Nucleus accumbens (tissue), 56 donors: ENCODE measurements at places on chromosomes 11 and 22.

DNA sequence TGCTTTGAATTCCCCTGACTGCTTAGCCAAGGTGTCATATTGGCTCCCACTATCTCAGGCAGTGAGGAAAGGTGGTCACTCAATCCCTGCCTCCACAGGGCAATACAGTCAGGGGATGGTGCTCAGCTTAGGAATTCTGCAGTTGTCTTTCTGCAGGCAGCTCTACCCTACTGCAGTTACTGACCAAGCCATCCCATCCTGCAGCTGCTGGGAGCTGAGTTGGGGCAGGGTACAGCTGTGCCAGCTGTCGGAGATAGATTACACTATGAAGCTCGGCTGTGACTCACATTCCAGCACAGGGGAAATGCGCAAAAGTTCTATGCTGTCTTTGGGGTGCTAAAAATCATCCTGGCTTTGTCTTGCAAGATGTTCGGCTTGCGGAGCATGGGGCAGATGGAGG is 4.4 kb upstream of the DAGLA start:
- DNase-seq: no peak

GRCh38 chr11:119479685-119480275 is 56.8 kb upstream of the THY1 start:
- DNase-seq: no peak

DNA sequence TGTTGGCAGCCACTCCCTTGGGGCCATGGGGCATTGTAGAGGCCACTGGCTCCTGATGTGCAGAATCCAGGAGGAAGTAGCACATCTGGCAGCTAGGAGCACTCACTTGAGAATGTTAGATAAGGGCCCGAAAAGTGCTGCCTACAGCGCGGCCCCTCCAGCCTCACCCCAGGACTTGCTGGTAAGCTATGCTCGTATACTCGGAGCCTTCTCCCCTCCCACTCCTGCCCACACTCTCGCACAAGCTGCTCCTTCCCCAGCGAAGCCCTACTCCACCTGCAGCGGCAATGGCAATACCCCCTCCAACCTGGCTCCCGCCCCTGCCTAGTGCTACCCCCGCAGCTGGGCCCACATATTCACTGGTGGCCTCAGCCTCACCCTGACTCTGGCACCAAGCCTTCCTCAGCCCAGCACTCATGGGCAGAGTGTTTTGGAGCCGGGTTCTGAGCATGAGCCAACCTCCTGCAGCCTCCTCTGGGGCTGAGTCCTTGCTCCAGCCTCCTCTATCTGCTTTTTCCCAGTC is 47.7 kb downstream of the PDE2A start:
- DNase-seq: no peak

DNA sequence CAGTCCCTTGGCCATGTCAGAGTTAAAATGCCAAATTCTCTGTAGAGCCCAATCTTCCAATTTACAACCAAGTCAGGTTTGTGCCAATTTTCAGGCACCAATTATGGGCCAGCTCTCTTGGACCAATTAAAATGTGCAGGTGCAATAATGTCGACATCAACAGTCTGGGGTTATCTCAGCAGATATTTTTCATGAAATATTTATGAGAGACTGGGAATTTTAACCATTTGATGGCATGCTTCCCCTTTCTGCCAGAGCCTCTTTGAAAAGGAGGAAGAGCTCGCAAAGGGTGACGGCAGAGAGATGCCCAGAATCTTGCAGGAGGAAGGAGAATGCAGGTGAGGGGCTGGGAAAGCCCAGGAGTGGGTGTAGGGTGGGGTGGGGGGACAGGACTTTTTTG is 100.8 kb upstream of the SYT13 start:
- no peak for DNase-seq

DNA sequence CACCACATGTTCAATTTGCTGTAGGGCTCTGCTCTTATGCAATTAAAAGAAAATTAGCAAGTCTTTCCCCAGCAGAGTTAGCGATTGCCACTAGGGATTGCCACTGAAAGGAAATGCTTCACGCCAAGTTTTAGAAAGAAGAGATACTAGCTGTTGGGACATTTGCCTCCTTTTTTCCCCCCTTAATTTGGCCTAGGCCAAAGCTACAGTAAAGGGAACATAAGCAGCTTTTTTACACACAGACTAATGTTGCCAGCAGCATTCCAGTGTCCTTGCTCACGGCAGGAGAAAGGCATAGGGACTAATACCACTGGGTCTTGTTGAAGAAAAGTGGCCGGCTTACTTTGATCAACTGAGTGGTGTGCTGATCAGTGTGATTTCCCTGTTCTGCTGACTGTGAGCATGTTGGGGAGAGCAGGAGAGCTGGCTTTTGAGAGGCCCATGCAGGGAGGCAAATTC is 71.2 kb downstream of the PHF21A start:
- DNase-seq: no peak

DNA sequence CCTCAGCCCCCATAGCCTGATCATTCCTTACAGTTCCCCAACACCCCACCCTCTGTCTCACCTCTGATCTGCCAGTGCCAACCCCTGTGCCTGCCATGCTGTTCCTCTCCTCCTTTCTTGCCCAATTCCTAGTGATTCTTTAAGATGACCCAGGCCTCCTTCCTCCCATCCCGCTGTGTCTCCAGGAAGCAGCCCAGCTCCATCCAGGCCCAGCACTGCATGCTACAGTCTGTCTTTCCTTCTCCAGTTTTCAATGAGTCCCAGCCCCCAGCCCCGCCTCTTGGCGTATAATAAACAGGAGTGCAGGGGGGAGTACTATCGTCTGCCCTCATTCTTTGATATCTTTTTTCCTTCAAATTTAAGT is 12.3 kb downstream of the LTBP3 start:
- DNase-seq: no peak

GRCh38 chr22:45581549-45582080 is 78.9 kb downstream of the FBLN1 start:
- no peak for DNase-seq

DNA sequence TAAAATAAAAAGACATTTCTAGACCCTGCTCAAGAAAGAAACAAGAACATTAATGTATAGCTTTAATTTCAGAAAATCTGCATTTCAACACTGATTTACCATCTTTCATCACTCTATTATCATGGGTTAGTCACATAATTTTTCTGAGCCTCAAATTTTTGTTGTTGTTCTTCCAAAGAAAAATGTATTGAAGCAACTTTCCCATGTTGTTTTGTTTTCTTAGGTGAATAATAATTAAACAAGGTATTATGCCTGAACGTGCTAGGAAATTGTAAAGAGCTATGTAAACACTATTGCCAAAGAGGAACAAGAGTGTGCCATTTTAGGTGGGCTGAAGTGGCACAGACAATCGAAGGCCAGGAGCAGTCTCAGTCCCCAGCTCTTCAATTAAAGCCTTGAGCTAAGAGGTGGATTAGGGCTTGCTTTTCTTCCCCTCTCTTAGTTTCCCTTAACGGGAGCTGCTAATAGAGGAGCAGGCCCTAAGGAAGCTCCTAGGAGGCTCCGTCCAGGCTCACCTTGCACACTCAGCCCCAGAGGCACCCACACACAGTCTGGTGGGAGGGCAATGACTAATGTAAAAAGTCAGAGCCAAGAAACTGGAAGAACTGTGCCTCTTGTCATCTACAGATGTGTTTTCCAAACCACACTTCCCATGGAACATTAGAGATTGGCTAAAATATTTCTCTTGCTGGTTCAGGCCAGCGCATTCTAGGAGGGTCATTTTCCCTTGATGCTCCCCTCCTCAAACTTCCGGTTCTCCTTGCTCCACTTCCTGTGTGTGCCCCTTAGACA is 8.8 kb upstream of the UBASH3B start:
- no peak for DNase-seq

DNA sequence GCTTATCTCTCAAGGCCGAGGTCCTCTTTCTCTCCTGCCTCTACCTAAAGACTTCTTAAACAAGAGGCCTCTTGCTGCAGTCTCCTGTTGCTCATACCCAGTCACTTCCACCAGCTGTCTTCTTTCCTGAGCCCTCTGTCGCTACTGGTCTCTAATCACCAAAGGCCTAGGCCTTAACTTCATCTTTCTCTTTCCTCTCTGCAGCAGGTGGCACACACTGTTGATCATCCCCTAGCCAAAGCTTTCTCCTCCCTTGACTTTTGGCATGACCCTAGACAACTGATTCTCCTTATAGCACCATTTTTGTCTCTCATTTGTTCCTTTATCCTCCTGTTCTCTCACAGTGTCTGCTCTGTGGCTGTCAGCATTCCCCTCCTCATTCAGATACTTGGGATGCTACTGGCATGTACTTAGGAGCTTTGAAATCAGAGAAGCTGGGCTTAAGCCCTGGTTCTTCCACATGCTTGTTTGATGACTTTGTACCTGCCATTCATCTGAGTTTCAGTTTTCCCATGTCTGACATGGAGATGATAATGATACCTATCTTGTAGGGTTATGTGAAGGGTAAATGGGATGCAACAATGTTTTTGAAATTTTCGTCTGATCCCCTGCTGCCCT is 22.4 kb downstream of the ENDOD1 start:
- DNase-seq: no peak
